ENCODE measurements at places on chromosomes 5 and 9.

DNA sequence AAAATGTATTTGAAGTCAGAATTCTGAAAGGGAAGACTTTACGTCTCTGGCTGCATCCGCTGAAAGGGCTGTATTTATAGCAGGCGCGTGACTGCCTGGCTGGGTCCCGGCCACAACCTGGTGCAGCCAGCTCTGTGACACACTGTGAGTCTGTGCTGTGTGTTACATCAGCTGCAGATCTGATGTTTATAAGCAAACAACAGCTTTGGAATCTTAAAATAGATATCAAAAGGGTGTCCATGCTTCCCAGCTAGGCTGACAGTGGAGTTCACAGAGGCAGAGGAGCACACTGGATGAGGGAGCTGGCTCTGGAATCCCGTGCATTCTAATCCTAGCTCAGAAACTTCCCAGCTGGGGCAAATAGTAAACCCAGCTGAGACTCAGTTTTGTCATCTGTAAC lies 433.4 kb upstream of the BRINP1 start:
- no peak for DNase-seq

GRCh38 chr5:180868960-180869359 lies 7.9 kb upstream of the ZFP62 start:
- DNase-seq = peak; percentile 66

- DNase-seq = no peak
These were observed at the start of gene ANXA1 for GRCh38 chr9:73151653-73152542. TSS of gene ANXA1 (plus strand) at chr9:73151865. CDS start at chr9:73158536, 6,671 bp downstream.

- no peak for DNase-seq
These were observed 26.5 kb downstream of the KCNMB1 start for GRCh38 chr5:170362656-170363055.

DNA sequence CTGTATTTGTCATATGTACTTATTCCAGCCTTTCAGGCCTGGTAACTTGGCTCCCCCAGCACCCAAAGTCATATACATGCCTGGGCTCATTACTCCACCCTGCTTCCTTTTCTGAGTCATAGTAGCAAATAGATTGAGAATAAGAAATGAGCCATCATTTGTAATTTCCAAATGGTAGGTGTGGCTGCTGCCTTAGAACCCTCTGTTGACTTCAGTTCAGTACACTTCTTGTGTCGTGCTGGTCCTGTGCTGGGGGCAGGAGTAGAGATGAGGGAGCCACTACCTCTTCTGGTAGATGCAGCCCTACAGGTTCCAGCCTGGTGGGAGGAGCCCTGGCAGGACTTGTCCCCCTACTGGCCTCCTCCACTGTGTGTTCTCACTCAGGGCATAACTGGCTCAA lies 11.1 kb downstream of the GM2A start:
- DNase-seq = no peak

GRCh38 chr5:36323926-36324781 lies 22.5 kb upstream of the RANBP3L start:
- DNase-seq = no peak

- no peak for DNase-seq
These were observed 145.1 kb upstream of the TRPC7 start for GRCh38 chr5:136510481-136510880.
